ENCODE measurements at places on chromosomes 7 and 10.

DNA sequence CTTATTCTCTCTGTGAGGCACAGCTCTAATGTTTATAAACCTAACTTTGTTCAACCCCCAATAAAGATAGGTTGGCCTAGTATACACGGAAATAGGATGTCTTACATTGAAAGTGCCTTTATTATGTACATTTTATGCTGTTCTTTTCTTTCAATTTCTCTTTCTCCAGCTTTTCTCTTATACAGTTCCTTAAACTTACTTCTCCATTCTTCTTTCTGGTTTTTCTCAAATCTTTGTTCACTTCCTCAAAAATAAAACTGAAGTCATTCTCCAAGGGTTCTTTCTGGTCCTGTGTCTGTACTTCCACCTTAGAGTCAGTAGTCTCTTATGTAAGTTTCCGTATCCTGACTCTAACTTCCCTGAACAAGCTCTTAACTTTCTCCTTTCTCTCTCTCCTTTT is 29.2 kb upstream of the NAMPT start:
- DNase-seq, result no peak

GRCh38 chr7:5489991-5490536 is 66.4 kb upstream of the TNRC18 start:
- no peak for DNase-seq

DNA sequence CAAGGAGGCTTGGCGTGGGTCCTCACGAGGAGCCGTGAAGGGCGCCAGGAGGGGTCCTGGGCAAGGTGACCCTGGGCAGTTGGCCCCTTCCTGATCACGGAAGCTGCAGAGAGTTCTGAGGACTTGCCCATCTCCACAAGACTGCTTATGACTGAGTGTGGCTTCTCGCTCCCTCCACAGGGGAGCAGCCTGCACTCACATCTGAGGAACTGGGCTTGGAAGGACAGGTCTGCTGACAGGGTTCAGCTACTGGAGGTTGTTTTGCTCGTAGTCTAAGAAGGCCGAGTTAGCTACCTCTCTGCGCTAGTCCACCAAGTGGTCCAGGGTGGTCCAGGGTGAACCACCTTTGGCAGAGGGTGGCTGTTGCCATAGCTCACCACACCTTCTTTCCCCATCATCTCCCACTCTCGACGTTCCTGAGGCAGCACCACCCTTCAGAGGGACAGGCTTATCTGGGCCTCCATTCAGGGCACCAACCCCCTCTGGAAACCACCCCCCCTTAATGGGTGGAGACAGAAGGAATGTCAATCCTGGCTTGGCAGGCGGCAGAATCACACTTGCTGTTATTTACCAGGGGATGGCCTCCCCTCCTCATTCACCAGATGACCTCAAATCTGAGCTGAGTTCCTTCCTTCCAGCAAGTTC is 38.2 kb downstream of the FAM53B start:
- no peak for DNase-seq

GRCh38 chr10:71618176-71618575 is 101.4 kb downstream of the C10orf105 start:
- no peak for DNase-seq

DNA sequence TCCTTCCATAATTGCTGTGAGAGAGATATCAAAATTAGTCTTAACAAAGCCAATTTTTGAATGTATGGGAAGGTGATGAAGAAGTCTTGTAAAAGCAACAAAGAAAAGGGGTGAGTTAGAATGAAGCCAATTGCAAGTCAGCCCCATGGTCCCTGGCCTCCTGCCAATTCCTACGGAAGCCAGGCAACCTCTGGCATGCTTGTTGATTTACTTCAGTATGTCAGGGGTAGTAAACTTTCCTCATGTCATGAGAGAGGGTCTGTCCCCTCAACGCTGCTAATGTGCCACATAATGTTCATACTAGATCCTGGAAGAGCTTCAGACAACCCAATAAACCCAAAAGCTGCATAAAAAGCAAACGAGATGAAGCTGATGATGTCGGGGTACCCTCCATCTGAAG is 159.1 kb upstream of the YAE1 start:
- no peak for DNase-seq

- no peak for DNase-seq
These were observed 649.0 kb downstream of the LRMDA start for GRCh38 chr10:76080451-76080850.

DNA sequence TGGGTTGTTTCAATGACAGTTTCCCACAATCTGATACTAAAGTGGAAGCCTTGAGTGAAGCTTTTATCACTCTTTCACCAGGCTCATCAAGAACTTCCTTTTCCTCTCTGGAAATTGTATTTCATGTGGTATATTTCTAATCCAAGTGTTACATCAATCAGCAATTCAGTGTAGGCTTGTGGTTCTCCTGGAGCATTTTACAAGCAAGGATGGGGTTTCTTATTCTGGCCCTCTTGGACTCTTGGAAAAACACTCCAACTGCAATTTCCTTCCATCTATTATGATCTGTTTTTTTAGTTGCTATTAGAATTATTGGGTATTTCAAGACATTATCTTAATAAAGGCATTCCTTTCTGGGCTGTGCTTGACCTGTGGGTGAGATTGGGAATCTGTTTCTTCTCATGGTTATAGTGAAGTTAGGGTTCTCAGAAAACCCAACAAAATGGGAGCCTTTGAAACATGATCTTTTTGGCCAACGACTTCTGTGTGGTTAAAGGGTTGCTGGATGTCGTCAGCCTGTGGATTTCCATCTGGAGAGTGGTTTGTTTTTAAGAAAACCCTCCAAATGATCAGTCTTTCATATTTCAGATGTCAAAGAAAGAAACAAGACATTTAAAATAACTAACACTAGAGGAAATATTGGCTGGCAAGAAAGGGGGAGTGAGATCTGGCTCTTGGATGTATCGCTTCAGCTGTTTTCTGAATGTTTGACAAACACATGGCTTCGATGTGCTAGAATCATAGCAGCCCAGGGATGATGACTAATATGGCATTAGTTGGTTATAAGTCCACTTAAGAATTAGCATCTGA is 540.2 kb downstream of the LRMDA start:
- DNase-seq, result no peak

DNA sequence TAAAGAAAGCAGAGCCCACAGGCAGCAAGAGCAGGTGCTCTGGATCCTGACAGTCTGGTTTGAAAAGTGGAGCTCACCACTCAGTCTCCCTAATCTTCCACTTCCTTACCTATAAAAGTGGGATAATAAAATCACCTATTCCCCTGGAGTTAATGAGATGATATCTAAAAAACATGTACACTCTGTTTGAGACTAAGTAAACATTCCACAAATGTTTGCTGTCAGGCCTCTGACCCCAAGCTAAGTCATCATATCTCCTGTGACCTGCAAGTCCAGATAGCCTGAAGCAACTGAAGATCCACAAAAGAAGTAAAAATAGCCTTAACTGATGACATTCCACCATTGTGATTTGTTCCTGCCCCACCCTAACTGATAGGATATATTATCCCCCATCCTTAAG is 1324.5 kb downstream of the XPNPEP1 start:
- DNase-seq, result no peak

- DNase-seq, result no peak
These were observed 168.4 kb downstream of the BTAF1 start for GRCh38 chr10:92091965-92092364.

DNA sequence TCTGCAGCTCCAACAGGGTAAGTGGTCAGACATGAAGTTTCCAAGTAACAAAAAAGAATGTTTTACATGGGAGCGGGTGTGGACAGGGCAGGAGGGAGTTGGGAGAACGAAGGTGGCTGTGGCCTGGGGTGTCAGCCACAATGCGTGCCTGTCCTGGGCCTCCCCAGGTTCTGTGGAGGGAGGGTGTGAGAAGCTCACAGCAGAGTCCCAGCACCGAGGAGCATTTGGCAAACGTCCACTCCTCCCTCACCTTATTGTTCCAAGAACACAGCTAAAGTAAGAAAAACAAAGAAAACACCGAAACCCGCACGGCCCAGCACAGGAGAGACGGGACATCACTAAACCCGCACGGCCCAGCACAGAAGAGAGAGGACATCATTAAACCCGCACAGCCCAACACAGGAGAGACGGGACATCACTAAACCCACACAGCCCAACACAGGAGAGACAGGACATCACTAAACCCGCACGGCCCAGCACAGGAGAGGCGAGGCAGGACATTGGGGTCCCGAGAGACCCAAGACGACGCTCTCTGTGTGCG is 226.4 kb downstream of the MAD1L1 start:
- DNase-seq, result no peak

- DNase-seq, result no peak
These were observed 224.2 kb upstream of the FOXP2 start for GRCh38 chr7:114190387-114190786.

DNA sequence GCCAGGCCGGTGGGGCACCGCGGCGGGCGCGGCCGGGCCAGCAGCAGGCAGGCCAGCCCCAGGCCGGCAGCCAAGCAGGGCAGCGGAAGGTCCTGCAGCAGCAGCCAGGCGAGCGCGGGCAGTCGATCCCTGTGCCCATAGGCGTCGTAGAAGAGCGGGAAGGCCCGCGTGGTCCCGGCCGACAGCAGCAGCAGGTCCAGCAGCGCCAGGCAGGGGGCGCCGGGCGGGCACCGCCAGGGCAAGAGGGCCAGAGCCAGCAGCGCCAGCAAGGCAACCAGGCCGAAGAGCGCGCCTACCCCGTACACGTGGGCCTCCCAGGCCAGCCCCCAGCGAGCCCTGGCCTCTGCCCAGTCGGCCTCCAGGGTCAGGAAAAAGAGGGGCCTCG is 8.4 kb upstream of the RBM28 start:
- no peak for DNase-seq

- no peak for DNase-seq
These were observed 94.1 kb downstream of the PFKFB3 start for GRCh38 chr10:6296828-6297251.

GRCh38 chr7:85522070-85522469 is 335.2 kb upstream of the SEMA3D start:
- no peak for DNase-seq

DNA sequence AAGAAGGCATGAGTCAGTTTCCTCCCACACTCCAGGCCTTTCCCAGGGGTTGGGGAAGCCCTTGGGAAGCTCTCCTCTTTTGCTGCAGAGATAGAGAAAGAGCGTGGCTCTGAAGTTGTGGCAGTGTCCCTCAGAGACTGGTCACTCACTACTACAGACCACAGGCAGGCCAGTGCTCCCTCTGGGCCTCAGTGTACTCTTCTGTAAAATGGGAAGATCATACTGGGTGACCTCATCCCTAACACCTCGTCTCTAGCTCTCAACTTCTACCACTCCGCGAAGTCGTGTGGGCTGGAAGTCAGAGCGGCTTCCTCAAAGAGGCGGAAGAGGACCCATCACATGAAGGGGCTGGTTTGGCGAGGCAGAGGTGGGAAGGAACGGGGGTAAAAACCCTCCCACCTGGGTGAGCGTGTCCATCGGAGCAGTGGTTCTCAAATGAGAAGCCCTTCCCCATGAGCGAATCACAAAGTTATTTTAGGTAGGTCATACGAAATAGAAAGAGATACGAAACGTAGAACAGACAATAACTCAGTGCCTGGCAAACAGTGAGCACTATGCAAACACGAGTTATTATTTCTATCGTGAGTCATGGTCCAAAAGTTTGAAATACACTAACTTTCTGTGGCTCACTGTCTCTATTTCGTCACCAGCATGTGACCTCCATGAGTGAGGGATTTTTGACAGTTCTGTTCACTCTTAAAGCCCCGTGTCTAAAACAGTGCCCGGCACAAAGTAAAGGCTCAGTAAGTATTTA is 32.7 kb downstream of the PRKAG2 start:
- DNase-seq, result no peak

GRCh38 chr10:73650537-73651331 is 5.1 kb downstream of the SYNPO2L start:
- DNase-seq, result no peak

DNA sequence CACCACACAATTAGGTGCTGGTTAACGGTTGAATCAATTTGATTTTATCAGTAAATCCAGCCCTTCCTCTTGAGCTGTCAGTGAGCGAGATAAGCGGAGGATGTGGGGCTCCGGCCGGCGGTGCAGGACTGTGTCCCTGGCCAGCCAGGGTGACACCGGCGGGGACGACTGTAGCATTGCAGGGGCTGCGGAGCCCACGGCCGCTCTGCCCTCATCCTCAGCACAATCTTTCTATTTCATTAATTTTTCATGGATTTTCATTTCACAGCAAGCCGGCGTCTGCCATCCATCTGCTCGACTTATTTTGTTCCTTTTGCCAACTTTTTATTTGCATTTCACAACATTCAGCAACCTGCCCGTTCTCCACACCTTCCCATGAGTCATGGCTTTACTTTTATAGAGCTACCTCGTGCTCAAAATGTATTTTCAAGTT is 4.7 kb downstream of the ADARB2 start:
- no peak for DNase-seq

GRCh38 chr7:90262438-90262837 is 17.5 kb downstream of the CFAP69 start:
- no peak for DNase-seq

DNA sequence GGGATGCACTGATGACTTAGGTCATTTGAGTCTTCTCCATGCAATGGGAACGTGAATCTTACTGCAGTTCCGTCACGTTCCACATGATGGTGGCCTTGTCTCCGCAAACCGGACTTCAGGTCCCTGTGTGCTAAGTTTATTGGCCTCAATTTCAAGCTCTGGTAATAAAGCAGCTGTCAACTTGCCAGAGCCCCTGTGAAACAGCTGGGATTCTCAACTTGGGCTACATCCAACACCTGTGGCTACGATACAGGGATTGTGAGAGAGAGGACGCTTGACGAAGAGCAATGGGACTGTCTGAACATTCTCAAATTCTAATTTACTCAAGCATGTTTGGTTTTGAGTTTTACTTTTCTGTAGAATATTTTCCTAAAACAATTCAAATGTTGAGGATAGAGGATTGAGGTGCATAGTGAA is 174.2 kb downstream of the PTN start:
- no peak for DNase-seq

DNA sequence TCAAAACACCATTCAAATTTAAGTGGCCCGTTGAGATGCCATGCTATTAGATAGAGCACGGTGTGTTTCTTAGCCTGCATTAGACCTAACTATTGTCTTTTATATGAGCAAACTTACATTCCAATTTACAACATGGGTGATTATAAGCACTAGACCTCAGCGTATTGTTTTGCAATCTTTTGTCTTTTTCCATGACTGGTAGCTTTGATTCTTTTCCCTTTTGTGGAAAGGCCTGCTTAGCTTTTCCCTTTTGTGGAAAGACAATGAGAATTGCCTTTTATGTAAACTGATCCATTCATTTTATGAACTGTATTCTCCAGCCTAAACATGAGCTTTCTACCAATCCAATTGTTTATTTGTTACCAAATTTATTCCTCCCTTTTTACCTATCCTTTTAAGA is 823.1 kb downstream of the CCSER2 start:
- no peak for DNase-seq

Measured in stimulated activated CD4-positive, alpha-beta T cell treated with anti-CD3 and anti-CD28 coated beads, TNF-alpha, amount 100 ng/mL, for 48 hours (primary cell).